ENCODE measurements at places on chromosomes 12 and 14.
A peak's percentile ranks its signal among the peaks of the same experiment; 100 is the strongest.

- H3K36me3 ChIP-seq, result peaks cover 29% of the 10 kb centered on the region
- H3K4me3 ChIP-seq, result no peak overlapping the region
- no peak for DNase-seq
- no peak overlapping the region for H3K27ac ChIP-seq
- H3K4me1 ChIP-seq, result peaks cover 5% of the 10 kb centered on the region
Measured at GRCh38 chr12:104990950-104991349, 4.8 kb downstream of the NOPCHAP1 start.

DNA sequence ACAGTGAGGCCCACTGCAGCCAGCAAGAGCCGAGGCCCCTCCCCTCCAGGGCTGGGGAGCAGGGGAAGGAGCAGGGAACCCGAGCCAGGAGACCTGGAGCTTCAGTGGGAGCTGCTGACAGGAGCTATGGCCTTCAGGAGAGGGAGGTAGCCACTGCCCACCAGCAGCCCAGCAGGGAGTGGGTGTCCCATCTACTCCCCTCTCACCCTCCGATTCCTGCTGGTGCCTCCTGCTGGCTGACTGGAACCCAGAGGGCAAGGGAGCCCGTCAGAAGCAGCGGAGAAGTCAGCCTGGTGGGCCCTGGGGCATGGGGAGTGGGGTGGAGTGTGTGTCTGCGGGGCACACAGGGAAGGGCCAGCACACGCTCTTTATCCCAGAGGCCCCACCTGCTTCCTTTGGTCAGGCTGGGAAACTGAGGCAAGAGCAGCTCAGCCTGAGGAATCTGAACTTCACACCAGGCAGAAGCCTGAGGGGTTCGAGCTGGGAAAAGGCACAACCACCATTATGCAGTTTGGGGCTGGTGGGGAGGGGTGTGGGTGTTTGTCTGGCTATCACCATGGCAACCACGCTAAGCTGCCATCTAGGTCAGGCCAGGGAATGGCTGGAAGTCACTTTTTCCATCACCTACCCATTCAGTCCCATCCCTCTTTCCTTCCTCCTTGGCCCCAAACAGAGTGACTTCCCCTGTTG, 36.8 kb upstream of the PLEKHG6 start:
- no peaks in the 10 kb centered on the region for H3K27me3 ChIP-seq
- no peaks in the 10 kb centered on the region for H3K36me3 ChIP-seq
- peaks cover 59% of the 10 kb centered on the region for H3K4me1 ChIP-seq

DNA sequence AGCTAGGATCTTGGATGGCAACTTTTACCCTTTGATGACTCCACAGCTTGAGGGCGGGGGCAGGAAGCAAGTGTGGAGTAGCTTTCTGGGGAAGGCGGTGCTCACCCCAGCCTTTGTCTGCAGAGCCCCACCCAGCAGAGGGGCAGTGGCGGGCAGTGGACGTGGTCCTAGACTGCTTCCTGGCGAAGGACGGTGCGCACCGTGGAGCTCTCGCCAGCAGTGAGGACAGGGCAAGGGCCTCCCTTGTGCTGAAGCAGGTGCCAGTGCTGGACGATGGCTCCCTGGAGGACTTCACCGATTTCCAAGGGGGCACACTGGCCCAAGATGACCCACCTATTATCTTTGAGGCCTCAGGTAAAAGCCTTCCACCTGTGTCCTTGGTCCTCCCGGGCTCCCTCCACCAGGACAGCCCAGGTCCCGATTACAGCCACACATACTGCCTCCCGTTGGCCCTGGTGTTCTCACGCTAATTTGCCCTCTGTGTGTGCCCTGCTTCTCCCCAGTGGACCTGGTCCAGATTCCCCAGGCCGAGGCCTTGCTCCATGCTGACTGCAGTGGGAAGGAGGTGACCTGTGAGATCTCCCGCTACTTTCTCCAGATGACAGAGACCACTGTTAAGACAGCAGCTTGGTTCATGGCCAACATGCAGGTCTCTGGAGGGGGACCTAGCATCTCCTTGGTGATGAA, 1.2 kb downstream of the TAPBPL start:
- no peaks in the 10 kb centered on the region for H3K27me3 ChIP-seq
- H3K36me3 ChIP-seq, result no peaks in the 10 kb centered on the region
- H3K4me3 ChIP-seq, result no peak overlapping the region
- no peak overlapping the region for H3K27ac ChIP-seq

DNA sequence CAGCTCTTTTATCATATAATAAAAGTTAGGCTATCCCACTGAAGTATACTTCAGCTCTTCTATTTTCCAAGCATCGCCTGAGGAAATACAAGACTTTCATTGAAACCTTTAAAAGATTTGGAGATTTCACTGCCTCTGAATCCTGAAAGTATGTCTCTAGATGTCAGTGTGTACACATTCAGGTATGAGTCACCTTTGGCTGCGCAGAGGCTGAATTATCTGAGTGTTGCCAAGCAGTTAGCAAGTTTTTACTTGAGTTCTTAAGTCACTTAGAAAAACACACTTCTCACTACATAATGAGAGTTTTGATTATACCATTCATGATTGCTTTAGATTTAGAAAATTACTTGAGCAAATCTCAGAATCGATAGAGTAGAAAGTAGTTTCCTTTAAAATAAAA, 210.3 kb downstream of the TMTC2 start:
- peak; percentile 8 for DNase-seq
- H3K27ac ChIP-seq, result no peak overlapping the region
- no peak overlapping the region for H3K4me3 ChIP-seq
- H3K27me3 ChIP-seq, result no peaks in the 10 kb centered on the region
- H3K4me1 ChIP-seq, result no peaks in the 10 kb centered on the region

- no peaks in the 10 kb centered on the region for H3K27me3 ChIP-seq
- H3K27ac ChIP-seq, result no peak overlapping the region
- H3K4me3 ChIP-seq, result no peak overlapping the region
- no peak for DNase-seq
Measured at GRCh38 chr14:87142551-87143211, 850.3 kb downstream of the GALC start.

GRCh38 chr12:71054551-71054950, 103.2 kb downstream of the TSPAN8 start:
- no peak overlapping the region for H3K4me3 ChIP-seq
- no peaks in the 10 kb centered on the region for H3K36me3 ChIP-seq
- no peaks in the 10 kb centered on the region for H3K27me3 ChIP-seq
- H3K4me1 ChIP-seq, result no peaks in the 10 kb centered on the region
- no peak overlapping the region for H3K27ac ChIP-seq

GRCh38 chr14:103045371-103045869, 11.9 kb downstream of the CDC42BPB start:
- H3K4me1 ChIP-seq, result no peaks in the 10 kb centered on the region
- no peaks in the 10 kb centered on the region for H3K36me3 ChIP-seq
- H3K4me3 ChIP-seq, result no peak overlapping the region
- DNase-seq, result no peak
- H3K27me3 ChIP-seq, result no peaks in the 10 kb centered on the region

- H3K4me1 ChIP-seq, result no peaks in the 10 kb centered on the region
- no peak within 1 kb of the TSS for H3K4me3 ChIP-seq
- H3K27me3 ChIP-seq, result peaks cover 8% of the 10 kb centered on the region
- DNase-seq, result no peak
- H3K36me3 ChIP-seq, result no peaks in the 10 kb centered on the region
Measured at GRCh38 chr12:70920251-70920851, at the start of gene PTPRR. Gene PTPRR, minus strand, starts transcription at chr12:70920738. Its CDS starts 348 bp downstream, at chr12:70920390.

- H3K4me1 ChIP-seq, result peaks cover 11% of the 10 kb centered on the region
- H3K27me3 ChIP-seq, result no peaks in the 10 kb centered on the region
- H3K36me3 ChIP-seq, result no peaks in the 10 kb centered on the region
- H3K27ac ChIP-seq, result peak overlapping the region; percentile 8
- H3K4me3 ChIP-seq, result peak overlapping the region; percentile 49
Measured at GRCh38 chr14:99729991-99730875, 46.1 kb downstream of the CYP46A1 start.

DNA sequence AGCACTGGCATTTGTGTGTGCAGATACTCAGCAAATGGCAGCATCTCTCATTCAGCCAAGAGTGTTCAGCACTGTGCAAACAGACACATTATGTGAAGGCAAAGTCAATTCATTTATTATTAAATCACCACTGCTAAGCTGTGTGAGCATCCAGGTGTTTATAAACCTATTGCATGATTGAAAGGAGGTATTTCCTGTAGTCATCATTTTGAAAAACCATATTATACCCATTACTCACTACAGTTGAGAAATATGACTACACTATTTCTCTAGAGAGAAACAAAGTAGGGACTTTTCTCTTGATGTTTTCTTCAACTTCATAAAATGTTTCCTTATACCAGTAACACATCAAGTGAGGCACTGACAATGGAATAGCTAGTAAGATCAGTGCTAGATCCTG, 13.7 kb downstream of the SPX start:
- no peak for DNase-seq
- no peak overlapping the region for H3K4me3 ChIP-seq
- no peaks in the 10 kb centered on the region for H3K4me1 ChIP-seq
- no peaks in the 10 kb centered on the region for H3K27me3 ChIP-seq
- H3K27ac ChIP-seq, result no peak overlapping the region

- H3K36me3 ChIP-seq, result no peaks in the 10 kb centered on the region
- H3K27me3 ChIP-seq, result no peaks in the 10 kb centered on the region
- peaks cover 20% of the 10 kb centered on the region for H3K4me1 ChIP-seq
- no peak overlapping the region for H3K27ac ChIP-seq
- H3K4me3 ChIP-seq, result no peak overlapping the region
Measured at GRCh38 chr14:70645892-70646291, 4.2 kb downstream of the TTC9 start.
